Colonic mucosa (tissue), 4 donors: ENCODE measurements at places on chromosomes 2 and 18. TPM values are rescaled to one million over a fixed set of nuclear protein-coding genes. Genes with fewer than 3 reads are reported as not detected.

DNA sequence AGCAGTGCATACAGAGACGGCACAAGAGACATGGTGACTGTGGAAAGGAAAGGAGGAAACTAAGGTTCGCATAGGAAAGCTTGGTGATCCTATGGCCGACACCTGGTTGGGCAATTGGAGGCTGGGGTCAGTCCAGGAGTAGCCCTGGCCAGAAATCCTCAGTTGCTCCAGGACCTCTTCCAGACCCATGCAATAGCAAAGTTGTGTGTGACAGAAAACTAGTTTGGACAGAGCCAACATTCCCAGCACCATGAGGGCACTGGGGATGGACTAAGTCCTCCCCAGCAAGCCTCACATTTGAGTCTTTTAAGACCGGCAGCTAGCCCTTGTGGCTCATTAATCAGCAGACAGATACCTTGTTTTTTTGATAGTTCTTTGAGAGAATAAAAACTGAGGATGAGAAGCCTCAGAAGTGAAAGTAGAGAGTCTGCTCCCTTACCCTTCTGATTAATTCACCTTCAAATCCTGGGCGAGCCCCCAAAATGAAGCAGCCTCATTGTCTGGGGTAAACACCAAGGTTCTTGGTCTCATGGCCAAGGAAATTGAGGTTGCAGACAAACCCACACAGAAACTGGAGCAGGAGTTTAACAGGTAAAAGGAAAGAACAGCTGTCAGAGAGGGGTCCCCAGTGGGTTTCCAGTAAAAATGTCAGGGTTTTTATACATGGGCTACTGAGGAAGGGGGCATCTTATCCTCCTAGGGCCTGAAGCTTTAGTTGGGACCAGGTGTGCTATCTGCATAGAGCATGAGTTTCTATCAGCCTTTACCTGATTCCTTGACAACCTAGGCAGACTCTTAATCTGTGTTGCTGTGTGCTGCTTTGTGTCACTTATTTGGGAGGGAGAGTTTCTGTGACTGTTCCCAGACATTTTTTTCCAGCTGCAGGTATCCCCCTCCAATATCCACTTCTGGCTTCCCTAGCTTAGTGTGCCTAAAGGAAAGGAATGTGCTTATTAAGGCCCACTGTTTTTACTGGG is 39.1 kb downstream of the STK17B start:
- H3K4me3 ChIP-seq: no peak overlapping the region
- no peaks in the 10 kb centered on the region for H3K27me3 ChIP-seq
- no peak for DNase-seq
- H3K4me1 ChIP-seq: no peaks in the 10 kb centered on the region
- H3K36me3 ChIP-seq: no peaks in the 10 kb centered on the region
- H3K27ac ChIP-seq: no peak overlapping the region

Gene PIEZO2
- 0.79 TPM for total RNA-seq

DNA sequence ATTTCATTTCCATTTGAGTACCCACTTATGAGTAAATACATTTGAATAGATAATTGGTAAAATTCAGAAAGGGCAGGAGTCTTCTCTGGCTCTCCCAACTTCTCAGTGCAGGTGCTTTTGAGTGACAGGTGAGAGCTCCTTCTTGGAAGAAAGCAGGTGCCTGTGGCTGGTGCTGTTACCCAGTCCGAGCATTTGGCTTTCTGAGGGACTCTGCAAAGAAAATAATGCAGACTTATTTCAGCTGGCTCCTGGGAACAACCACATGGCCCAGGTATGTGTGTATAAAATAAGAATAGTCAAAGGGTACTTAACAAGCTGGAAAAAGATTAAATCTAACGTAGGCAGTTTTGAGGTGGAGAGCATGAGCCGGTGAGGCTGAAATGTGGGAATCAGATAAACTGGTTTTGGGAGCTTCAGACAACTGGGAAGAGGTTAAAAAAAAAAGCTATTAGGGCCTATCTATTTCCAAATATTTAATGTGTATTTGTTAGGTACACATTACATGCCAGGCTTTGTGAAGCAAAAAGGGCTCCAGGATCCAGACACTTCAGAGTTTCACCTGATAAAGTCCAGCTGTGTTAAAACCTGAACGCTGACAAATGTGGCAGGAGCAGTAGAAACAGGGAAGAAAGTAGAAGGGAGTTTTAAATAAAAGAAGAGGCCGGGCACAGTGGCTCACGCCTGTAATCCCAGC is 20.6 kb downstream of the ZNF236 start:
- DNase-seq: no peak
- H3K27me3 ChIP-seq: no peaks in the 10 kb centered on the region
- no peaks in the 10 kb centered on the region for H3K4me1 ChIP-seq

GRCh38 chr18:78242254-78242643 is 737.4 kb upstream of the SALL3 start:
- H3K4me3 ChIP-seq: no peak overlapping the region
- H3K27ac ChIP-seq: no peak overlapping the region
- no peaks in the 10 kb centered on the region for H3K4me1 ChIP-seq
- H3K36me3 ChIP-seq: no peaks in the 10 kb centered on the region
- peak; percentile 27 for DNase-seq

GRCh38 chr2:27007416-27008374 is 25.1 kb upstream of the TMEM214 start:
- no peak overlapping the region for H3K4me3 ChIP-seq
- no peaks in the 10 kb centered on the region for H3K27me3 ChIP-seq
- H3K36me3 ChIP-seq: no peaks in the 10 kb centered on the region

DNA sequence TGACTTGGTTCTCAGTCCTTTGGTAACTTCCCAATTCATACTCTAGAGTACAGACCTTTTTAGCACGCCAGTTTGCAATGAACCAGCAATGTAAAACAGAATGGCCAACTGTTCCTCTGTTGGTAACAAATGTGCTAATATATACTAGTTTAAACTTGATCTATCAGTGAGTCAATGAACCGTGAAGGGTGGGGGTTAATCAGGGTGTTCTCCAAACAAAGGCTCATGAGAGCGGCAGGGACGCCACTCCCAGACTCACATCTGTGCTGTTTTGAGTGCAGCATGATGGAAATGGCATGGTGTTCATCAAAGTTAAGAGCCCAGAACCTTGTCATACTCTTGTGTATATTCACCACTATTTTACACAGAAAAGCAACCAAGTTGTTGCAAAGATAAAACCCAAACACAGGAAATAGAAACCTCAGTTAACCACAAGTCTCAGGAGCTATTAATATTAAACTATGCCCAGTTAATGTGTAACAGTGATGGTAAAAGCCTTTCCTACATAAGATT is 70.3 kb downstream of the CERKL start:
- no peak for DNase-seq
- no peaks in the 10 kb centered on the region for H3K27me3 ChIP-seq
- no peaks in the 10 kb centered on the region for H3K4me1 ChIP-seq
- no peak overlapping the region for H3K4me3 ChIP-seq

DNA sequence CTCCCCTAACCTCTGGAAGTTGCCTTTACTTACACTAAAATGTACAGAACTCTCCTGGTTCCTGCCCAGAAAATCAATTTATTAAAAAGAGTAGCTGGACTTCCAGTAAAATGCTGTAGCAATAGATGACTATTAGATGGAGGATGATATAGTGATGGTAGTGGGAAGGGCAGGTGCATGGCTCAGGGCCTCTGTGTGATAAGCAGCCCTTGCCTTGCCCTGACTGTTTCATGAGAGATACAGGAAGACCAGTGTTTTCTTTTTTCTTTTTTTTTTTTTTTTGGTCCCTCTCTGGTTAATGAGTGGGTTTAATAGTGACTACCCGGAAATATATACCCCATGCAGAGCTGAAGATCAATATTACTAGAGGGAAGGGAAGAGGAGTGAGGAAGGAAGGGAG is 48.7 kb upstream of the NEDD4L start:
- no peaks in the 10 kb centered on the region for H3K36me3 ChIP-seq
- no peak overlapping the region for H3K4me3 ChIP-seq
- DNase-seq: no peak
- H3K27me3 ChIP-seq: no peaks in the 10 kb centered on the region
- no peak overlapping the region for H3K27ac ChIP-seq

Gene CNDP1
- total RNA-seq: not detected

Gene RASGRP3
- 3.6 TPM for total RNA-seq

Gene RAB6C
- total RNA-seq: 0.08 TPM

GRCh38 chr2:75410702-75411101 is 150.0 kb downstream of the EVA1A start:
- H3K4me1 ChIP-seq: no peaks in the 10 kb centered on the region
- no peak overlapping the region for H3K27ac ChIP-seq
- H3K27me3 ChIP-seq: no peaks in the 10 kb centered on the region
- no peaks in the 10 kb centered on the region for H3K36me3 ChIP-seq
- no peak for DNase-seq
- H3K4me3 ChIP-seq: no peak overlapping the region

- H3K4me3 ChIP-seq: no peak overlapping the region
- no peak for DNase-seq
- no peaks in the 10 kb centered on the region for H3K36me3 ChIP-seq
Observed at GRCh38 chr2:67806816-67807215, 256.0 kb downstream of the C1D start.

Gene DYTN
- total RNA-seq: not detected

GRCh38 chr18:77107292-77107691 is 25.3 kb downstream of the MBP start:
- H3K4me3 ChIP-seq: no peak overlapping the region
- H3K4me1 ChIP-seq: no peaks in the 10 kb centered on the region
- no peaks in the 10 kb centered on the region for H3K27me3 ChIP-seq
